ENCODE measurements at places on chromosomes 6 and 20.
A peak's percentile ranks its signal among the peaks of the same experiment; 100 is the strongest.

- DNase-seq, result no peak
Observed at GRCh38 chr6:160972111-160972510, 19.5 kb upstream of the MAP3K4 start.

- no peak for DNase-seq
Observed at GRCh38 chr20:53723621-53724020, 130.0 kb upstream of the ZNF217 start.

- DNase-seq, result no peak
Observed at GRCh38 chr6:168737014-168737413, 296.0 kb downstream of the SMOC2 start.

- DNase-seq, result no peak
Observed at GRCh38 chr20:20358801-20359200, 9.1 kb upstream of the INSM1 start.

DNA sequence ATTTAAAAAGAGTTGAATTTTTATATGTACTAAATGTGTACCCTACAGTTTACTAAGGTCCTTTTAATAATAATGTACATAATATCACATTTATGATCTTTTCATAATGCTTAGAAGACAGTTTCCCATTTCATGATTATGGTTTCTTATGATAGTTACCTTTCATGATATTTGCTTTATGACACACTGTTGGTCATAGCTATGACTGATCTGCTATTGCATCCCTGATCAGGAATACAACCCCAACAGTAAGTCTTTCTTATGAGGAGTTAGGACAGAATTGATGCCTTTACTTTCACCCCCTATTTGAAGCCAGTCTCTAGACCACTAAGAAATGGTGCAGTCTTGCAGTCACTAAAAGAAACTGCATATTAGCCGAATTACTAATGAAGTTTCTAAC, 31.0 kb downstream of the LCA5 start:
- DNase-seq, result no peak

GRCh38 chr6:113908801-113909200, 51.7 kb downstream of the MARCKS start:
- DNase-seq, result no peak

GRCh38 chr20:51481341-51481914, 61.1 kb downstream of the NFATC2 start:
- DNase-seq, result peak; percentile 53

DNA sequence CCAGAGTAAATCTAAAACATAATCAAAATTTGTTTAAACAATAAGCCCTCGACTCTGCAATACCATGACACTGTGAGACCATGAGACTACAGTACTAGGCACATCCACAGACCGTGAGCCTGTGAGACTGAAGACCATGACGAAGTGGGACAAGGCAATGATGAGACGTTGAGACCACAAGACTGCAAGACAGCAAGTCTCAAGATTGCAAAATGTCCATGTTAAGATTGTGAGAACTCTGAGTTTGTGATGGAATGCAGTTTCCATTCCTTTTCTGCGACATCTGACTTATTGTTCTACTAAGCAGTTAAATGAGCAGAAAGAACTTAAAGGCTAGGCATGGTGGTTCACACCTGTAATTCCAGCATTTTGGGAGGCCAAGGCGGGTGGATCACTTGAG, 102.1 kb upstream of the PHACTR1 start:
- DNase-seq, result no peak

DNA sequence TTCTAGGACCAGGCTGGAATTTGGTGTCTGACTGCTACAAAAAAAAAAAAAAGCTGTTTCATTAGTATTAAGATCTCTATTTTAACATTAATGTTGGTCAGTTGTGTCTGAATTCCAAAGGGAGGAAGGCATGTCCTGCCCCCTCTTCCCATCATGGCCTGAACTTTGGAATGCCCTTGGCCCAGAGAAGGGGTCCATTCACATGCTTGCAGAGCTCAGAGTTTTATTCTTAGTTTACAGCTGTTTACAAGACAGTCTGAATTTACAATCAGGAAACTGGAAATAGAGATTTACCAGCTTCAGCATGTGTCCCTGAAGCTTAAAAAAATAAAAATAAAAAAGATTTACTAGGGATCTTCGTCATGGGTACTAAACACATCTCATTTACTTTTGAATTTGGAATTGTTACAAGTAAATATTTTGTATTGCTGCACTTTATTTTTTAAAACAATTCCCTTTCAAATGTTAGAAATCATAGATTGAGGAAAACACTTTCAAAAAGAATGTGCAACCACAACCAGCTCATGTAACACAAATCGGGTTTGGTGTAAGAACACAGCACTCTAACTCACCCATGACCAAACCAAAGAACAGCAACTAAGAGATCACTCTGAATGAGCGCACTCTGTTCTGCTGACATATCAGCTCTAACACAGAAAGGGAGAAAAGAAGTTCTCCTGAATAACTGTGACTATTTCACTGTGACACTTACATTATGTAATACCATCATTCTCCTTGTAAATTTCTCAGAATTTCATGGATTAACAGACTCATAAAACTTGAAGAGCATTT, 6.6 kb upstream of the SERPINB6 start:
- no peak for DNase-seq

GRCh38 chr6:166344240-166344639, 1.9 kb upstream of the SFT2D1 start:
- DNase-seq, result no peak

DNA sequence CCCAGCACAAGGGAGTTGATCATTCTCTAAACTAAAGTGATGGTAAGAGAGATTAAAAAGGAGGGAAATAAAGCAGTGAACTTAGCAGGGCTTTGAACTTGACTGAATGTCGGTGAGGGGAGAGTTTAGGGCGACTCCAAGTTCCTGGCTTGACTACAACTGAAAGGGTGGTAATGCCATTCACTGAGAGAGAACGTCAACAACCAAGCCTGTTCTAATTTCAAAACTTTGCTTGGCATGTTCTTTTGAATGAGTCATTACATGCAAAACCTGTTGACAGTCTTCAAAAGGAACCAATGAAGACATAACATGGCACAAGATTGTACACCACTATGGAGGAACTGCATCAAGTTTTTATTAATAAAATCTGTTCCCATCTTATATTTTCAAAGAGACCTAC, 10.3 kb upstream of the MYB start:
- DNase-seq, result no peak

- DNase-seq, result no peak
Observed at GRCh38 chr6:165647041-165647440, 16.0 kb downstream of the PDE10A start.

- no peak for DNase-seq
Observed at GRCh38 chr20:24779946-24780345, 169.1 kb upstream of the CST7 start.

- DNase-seq, result no peak
Observed at GRCh38 chr6:137776786-137777686, 90.0 kb upstream of the TNFAIP3 start.

- DNase-seq, result peak; percentile 64
Observed at GRCh38 chr6:46011188-46012085, 4.2 kb downstream of the CLIC5 start.

DNA sequence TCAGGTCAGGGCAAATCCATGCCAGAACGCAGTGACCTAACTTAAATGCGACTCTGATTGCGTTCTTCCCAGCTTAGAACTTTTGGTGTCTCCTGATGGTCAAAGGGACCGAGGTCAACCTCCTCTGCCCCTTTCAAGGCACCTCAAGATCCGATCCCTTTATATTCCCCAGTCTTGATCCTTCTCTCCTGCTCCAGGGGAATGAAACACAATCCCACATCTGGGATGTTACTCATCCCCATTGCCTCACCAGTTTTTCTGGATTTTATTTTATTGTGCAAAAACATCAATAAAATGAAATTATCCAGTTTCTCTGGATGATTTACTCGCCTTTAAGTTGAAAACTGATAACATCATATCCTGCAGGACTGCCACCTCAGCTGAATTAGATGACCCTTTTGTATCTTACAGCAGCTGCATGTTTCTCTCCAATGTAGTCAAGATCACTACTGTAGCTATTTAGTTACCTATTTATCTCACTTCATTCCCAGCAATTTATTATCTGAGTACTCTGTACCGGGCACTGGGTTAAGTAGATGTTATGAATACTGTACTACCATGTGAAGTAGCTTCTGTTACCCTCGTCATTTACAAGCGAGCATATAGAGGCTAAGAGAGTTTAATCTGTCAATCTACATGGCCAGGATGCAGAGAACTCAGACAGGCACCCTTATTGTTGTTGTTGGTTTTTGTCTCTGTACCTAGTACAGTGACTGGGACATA, 44.0 kb downstream of the IRAK1BP1 start:
- DNase-seq, result no peak

DNA sequence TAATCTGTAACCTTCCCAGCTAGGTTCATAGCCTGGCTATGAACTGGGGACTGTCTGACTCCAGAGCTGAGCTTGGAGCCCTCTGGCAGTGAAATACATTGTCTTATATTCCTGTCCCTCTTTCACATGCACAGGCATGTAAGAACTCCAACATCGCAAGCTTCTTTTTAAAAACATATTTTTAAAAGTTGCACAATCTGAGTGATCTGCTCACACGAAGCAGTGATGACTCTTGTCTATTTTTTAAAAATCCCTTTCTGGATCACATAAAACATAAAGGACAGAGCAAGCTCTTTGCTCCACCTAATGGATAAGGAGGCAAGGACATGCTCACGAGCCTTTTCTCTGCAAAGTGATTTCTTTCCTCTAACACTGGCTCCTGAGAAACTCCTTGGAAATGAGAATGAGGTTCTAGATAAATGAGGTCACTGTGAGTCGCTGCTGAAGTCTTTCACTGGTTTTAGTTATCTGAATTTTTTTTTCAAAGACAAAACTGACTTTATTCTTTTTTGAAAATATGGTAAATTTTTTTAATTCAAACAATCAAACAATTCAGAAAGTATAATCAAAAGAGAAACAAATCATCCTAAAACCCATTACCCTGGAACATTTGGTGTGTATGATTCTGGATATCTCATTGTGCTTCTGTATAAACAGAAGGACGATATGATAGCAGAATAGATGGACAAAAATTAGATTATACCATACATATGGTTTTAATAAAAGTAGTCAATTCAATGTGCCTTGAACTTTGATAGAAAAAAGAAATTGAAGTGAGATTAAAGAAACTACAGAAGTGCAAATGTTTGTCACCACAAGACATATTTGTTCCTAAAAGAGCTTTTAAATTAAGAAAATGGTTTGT, 30.8 kb downstream of the IL20RA start:
- no peak for DNase-seq

DNA sequence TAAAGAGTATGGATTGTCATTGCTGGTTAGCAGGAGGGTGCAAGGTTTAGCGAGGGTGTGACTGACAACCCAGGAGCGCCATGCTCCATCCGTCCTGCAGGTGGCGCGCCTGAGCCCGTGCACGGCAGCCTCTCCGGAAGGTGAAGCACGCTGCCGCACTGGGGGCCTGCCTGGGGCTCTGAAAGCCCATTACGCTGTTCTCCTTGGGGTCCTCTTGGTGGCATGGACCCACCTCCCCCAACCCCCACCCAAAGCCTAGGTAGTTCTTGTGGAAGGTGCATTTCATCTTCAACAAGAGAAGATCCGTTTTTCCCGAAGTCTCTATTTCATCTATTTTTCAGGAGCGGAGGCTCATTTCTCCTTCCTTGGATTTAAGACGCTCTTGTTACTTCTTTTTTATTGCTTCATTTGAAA, 197.4 kb upstream of the KCNG1 start:
- DNase-seq, result peak; percentile 25

- DNase-seq, result peak; percentile 25
Observed at GRCh38 chr20:35463455-35464300, 8.3 kb downstream of the CEP250 start.

DNA sequence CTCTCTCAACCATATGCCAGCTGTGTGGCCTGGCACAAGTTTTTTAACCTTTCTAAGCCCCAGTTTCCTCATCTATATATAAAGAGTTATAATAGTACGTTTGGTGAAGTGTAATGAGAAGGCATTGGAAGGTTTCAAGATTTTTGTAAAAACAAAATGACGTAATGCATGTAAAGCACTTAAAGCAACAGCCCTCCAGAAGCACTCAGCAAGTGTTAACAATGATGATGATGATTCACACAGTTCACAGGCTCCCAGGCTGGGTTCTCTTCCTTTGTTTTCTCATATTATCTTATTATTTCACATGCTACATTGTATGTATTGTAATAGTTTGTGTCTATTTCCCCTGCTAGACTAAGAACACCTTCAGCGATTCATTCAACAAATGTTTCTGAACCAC, 6.2 kb downstream of the CEP250 start:
- DNase-seq, result no peak

GRCh38 chr6:169380493-169380892, 126.8 kb upstream of the THBS2 start:
- DNase-seq, result no peak

GRCh38 chr6:40661726-40662125, 74.6 kb upstream of the LRFN2 start:
- no peak for DNase-seq

DNA sequence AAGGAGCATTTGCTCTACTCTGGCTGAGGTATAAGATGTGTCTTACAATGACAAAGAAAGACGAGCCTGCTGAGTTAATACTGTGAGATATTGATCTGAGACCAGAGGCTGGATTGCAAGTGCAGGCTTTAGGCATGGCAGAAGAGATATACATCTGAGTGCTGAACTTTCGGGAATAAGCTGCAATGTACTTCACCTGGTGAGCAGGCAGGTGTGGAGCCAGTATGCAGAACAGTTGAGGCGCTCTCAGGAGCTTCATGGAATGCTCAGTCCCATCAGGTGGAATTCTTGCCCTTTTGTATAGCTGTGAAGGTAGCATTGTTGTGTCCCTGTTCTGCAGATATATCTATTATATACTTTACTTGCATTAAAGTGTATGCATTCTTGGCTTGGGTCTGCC, 179.3 kb upstream of the RIMS1 start:
- DNase-seq, result no peak

DNA sequence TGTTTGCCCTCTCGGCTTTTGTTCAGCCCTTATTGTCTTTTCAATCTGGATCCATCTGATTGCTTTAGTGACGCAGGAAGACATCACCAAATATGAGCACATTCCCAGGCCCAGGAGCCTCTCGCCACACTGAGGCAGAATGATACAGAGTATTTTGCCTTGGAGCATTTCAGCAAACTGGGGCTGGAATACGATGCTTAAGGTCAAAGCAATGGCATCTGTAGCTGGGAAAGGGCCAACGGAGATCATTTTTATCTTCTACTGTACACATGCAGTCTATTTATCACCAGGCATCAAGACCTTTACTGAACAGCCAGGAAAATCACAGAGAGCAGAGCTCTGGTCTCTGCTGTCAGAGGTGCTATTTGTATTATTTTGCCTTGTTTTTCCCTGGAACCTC, 655.3 kb downstream of the RNF144B start:
- DNase-seq, result no peak

- DNase-seq, result no peak
Observed at GRCh38 chr20:39897781-39898466, 791.1 kb downstream of the MAFB start.

GRCh38 chr20:33656010-33656782, 5.9 kb upstream of the C20orf144 start:
- no peak for DNase-seq

- DNase-seq, result no peak
Observed at GRCh38 chr6:146887447-146888077, 288.8 kb downstream of the ADGB start.

Data from stimulated activated CD4-positive, alpha-beta T cell treated with anti-CD3 and anti-CD28 coated beads, Interleukin-4, amount 100 ng/mL, for 4 hours (primary cell).